ENCODE measurements at places on chromosomes 2 and 18.

GRCh38 chr18:67483952-67484351 is 32.6 kb downstream of the DSEL start:
- no peak for DNase-seq

DNA sequence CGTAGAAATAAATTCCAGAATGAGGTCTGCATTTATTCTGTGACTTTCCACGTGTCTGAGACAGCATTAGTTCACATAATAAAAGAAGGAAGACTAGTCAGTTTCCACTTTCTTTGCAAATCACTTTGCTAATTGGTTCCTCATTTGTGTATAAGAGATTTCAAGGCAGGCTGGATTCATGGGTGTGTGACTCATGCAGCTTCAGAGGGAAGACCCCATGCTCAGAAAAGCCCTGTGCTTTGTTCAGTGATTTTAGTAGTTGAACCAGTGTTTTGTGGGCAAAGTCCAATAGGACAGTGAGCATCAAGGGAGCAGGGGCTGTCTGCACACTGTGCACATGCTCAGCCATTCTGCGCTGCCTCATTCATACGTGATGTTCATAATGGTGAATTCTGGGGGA is 297.8 kb downstream of the DLGAP1 start:
- DNase-seq, result no peak

GRCh38 chr2:159960414-159960813 is 102.0 kb downstream of the PLA2R1 start:
- peak; percentile 5 for DNase-seq

DNA sequence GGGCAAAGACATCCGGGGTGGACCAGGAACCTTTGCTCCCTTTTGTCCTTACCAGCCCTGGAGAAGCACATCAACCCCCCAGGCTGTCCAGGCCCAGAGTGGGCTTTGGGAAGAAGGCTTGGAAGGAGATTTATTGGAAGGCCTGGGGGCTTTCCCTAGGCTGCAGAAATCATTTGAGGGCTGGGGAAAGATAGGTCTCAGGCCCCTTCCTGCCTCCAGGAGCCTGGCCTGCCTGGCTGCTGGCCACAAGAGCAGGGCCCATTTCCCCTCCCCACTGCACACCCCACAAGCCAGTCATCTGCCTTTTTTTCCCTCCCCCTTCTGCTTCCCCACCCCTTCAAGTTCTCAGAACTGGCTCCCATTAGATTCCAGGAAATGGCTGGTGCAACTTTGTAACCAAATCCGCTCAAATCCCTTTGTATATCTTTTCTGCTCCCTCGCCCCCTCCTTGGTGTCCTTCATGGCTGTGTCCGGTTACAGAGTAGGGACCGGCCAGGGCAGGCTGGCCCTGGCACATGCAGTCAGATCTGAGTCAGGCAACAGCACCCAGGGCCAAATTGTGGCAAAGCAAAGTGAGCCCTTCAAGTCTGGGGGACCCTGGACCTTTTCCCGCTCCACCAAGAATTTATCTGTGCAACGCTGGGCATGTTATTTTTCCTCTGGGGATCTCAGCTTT is 20.8 kb upstream of the TNP1 start:
- no peak for DNase-seq

GRCh38 chr2:8303322-8303832 is 378.5 kb upstream of the ID2 start:
- DNase-seq, result peak; percentile 70

GRCh38 chr2:29644949-29645348 is 276.4 kb downstream of the ALK start:
- DNase-seq, result no peak

DNA sequence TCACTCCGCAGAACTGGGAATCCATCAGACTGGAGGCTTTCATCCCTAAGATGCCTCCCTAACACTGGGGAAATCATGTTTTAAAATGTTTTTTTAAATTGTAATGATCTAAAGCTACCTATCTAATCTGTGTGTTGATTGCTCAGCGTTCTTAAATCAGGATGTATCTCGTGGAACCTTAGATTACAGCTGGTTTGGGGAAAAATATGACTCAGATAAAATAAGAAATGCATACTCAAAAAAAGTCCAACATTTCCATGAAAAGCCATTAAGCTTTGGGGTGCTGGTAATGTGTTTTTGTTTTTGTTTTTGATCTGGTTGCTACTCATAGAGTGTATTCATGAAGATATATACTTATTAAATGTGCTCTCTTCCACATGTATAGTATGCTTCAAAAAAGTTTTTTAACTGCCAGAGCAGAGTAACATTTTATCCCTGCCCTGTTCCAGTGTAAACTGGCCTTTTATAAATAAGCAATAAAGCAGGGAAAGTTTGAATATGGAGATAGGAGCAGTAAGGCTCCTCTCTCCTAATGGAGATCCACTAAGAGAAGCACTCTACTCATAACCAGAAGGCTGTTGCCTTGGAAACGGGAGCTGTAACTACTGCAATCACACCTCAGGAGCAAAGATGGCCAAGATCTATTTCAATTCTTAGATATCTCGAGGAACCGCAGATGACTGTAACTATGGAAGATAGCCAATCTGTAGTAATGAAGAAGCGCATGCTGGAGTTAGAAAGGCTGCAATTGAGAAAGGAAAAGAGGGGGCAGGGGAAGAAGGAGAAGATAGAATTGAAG is 41.6 kb downstream of the ANKRD44 start:
- DNase-seq, result peak; percentile 70

- DNase-seq, result no peak
These were observed 69.8 kb downstream of the TNS1 start for GRCh38 chr2:217932803-217933616.

DNA sequence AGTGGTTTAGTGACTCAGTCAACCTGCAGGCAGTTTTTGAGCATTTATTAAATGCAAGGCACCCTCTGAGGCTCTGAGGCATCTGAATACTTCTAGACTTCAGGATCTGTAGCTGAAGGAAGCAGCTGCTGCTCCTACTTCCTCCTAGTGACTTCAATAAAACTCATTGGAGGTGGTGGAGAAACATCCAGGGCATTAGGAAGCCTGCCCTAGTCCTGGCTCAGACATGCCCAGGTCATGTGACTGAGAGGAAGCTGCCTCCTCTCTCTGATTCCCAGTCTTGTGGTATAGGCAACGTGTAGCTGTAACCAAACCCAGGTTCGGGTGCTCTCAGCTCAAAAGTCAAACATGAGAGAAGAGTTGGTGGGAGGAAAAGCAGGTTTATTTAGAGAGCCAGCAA is 287.2 kb upstream of the GYPC start:
- no peak for DNase-seq

- DNase-seq, result no peak
These were observed 149.1 kb downstream of the GREB1L start for GRCh38 chr18:21391074-21391673.

DNA sequence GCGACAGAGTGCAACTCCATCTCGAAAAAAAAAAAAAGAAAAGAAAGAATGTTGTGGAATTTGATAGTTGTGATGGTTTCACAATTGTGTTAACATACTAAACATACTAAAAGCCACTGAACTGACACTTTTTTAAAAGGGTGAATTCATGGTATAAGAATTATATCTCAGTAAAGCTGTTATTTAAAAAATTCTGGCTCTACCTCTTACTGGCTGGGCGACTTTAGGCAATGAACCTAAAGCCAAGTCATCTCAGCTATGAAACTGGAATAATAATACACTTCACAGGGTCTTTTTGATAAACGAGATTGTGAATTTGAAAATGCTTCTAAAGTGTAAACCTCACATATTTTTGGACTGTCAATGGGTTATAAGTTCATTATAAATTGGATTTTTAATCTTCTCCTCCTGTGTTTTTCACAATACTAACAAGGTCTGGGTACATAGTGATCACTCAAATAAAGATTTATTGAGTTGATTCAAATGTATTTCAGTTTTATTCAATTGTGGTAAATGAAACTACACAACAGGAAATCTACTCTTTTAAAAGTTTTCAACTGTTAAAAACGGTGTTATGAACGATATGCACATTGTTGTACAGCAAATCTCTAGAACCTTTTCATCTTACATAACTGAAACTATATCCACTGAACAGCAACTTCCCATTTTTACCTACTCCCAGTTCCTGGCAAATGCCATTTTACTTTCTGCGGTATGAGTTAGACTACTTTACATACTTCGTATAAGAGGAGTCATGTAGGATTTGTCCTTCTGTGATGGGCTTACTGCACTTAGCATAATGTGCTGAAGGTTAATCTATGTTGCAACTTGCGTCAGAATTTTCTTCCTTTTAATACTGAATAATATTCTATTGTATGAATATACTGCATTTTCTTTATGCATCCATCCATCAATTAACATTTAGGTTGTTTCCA is 43.0 kb upstream of the GTF2A1L start:
- no peak for DNase-seq

GRCh38 chr2:10362096-10362897 is 59.6 kb downstream of the HPCAL1 start:
- DNase-seq, result no peak

- no peak for DNase-seq
These were observed 12.6 kb upstream of the KCNG2 start for GRCh38 chr18:79784965-79785770.

DNA sequence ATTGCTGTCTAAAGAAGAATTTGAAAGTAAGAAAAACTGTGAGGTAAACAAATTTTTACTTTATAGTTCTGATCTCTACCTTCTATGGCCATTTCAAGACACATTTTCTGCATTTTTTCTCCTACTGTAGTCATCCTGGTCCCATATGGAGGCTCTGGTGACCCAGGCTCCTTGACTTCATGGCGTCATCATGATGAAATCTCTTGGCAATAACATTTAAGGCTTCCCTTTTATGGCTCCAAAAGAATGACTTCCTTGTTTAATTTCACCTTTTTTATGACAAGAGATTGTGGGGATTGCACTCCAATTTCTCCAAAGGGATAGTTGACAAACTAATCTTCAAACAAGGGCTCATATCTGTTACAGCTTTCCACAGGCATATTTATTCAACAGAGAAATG is 143.0 kb upstream of the SCN7A start:
- DNase-seq, result no peak

GRCh38 chr2:124024561-124025170 is 421 bp upstream of the CNTNAP5 start:
- no peak for DNase-seq

DNA sequence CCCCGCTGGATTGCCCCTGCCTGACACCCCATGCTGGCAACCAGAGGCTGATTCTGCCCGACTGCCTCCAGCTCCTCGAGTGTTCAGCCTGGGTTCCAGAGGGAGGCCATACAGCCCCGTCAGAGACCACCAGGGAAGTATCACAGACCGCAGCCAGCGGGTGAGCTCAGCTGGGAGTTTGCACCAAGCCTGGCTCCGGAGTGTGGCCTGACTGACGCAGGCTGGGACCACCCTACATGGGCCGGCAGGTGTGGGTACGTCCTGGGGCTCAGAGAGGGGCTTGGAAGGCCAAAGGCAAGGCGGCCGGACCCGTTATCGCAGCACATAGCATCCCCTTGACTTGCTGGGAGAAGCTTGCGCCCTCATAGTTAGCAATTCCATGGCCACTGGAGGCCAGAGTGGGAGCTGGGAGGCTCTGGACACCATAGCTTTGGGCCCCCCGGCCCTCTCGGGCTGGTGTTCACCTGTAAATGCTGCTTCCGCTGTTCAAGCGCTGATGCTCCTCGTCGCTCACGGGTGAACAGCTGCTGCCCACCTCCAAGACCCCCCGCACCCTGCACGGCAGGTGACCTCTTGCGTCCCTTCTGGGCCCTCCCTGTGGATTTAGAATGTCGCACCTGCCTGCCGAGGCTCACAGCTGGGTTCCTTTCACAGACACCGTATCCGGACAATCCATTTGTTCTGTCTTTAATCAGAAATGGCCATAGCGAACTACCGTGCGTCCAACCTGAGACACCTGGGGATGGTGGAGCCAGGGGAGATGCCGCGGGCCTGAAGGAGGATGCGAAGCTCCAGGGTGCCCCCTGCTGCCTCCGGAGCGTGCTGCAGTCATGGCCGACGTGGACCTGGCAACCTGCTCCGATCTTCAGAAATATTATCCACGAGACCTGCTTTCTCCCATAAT is 31.2 kb upstream of the SLC66A3 start:
- DNase-seq, result peak; percentile 61

- no peak for DNase-seq
These were observed 6.0 kb downstream of the OSBPL6 start for GRCh38 chr2:178200331-178200730.

- DNase-seq, result no peak
These were observed 61.7 kb downstream of the ASB1 start for GRCh38 chr2:238488347-238488826.

- no peak for DNase-seq
These were observed 19.1 kb downstream of the MTCL1 start for GRCh38 chr18:8724452-8724851.

- DNase-seq, result no peak
These were observed 102.9 kb downstream of the KLHL29 start for GRCh38 chr2:23487735-23488492.

DNA sequence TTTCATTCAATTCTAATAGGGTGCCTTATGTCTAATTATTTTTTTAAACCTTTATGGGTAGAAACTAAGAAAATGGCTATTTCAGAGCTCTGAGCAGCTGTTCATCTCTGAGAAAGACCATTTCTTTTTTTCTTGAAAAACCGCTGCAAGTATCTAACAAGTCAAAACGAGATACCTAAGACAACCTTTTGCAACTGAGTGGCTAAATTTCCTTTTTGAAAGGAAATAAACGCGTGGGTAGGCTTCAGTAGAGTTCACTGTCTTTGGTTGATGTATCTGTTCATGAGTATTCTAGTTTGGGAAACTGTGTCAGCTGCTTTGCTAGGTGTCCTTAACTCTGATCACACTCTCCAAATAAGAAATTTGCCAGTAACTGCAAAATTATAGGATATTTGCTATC is 104.3 kb upstream of the LINC00305 start:
- no peak for DNase-seq

DNA sequence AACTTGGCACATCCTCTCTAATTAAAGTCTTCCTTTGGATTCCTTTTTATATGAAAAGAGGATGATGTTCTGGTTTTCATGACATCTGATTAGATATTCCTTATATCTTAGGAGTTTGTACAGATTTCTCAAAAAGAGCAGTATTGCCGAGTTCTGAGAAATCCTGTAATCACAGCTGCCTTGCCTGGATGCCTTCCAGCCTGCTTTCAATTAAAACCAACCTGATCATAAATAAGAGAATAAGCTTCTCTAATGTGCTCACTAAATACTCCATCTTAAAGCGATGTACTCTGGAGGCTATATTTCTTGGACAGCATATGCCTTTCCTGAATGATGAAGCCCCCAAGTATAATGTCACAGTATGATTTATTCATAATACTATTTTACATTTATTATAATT is 1203.8 kb upstream of the PIK3C3 start:
- no peak for DNase-seq

GRCh38 chr2:203340791-203341487 is 12.7 kb downstream of the ABI2 start:
- DNase-seq, result no peak

Data from CD4-positive, alpha-beta T cell treated with Interleukin-2 at 100 ng/mL for 4 hours (primary cell).